Left forelimb (tissue), 1 donor: ENCODE measurements at places on chromosomes 4 and X.

DNA sequence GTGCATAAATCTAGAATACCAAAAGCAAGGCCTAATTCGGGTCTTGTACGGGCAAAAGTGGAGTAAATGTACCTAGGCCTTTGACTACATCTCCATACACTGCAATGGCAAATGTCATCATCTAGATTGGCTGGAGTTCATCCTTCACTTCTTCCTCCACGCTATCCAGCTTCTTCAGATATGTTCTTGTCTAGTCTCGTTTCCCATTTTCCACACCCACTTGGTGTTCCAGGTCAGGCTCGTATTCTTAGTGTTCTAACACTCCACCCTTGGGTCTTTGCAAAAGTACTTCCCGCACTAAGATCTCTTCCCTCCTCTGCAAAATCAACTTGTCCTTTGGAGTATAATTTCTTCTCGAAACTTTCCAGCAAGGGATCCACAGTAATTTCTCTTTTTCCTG lies 1.4 kb downstream of the COQ2 start:
- DNase-seq: no peak

- DNase-seq: no peak
Measured at GRCh38 chrX:151402719-151403390, 5.8 kb downstream of the VMA21 start.

DNA sequence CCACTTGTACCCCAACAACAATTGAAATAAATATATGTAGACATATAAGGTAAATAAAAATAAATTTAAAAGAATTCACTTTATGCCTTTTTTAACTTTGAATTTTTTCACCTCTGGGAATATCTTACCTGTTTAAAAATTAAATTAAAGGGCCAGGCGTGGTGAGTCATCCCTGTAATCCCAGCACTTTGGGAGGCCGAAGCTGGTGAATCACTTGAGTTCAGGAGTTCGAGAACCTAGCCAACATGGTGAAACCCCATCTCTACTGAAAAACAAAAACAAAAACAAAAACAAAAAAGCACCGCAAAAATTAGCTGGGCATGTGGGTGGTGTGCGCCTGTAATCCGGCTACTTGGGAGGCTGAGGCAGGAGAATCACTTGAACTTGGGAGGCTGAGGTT lies 164.8 kb downstream of the AASDH start:
- DNase-seq: no peak

DNA sequence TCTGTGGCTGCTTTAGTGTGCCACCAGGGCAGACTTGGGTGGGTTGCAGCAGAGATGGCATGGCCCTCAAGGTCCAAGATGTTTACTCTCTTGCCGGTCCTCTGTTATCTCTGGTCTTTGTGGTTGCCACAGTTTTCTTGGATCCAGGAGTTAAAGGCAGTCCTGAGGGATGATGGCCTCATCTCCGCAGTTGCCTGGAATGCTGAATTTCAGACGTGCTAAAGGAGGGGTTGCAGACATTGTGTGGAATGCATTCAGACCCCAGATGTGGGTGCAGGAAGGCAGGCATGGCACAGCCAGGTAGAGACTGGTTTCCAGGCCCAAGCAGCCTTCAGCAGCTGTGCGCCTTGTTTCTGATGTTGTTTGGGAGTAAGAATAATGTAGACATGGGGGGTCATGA lies 64.4 kb downstream of the TBL1X start:
- no peak for DNase-seq
